ENCODE measurements at places on chromosomes 4 and X.

DNA sequence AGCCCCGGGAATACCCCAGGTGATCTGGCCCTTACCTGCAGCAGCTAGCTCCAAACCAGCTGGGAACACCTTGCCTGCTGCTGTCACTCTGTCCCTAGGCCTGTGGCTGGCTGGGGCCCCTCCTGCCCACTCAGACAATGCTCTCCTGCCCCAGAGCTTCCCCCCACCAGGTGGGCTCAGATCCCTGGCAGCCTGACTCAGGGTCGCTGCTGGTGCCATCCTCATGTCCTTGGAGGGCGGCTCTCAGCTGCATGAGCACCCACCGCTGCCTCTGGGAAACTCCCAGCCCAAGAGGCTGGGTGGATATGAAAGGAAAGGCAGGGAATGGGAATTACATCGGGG is 15.8 kb downstream of the C4orf50 start:
- peak; percentile 25 for DNase-seq

DNA sequence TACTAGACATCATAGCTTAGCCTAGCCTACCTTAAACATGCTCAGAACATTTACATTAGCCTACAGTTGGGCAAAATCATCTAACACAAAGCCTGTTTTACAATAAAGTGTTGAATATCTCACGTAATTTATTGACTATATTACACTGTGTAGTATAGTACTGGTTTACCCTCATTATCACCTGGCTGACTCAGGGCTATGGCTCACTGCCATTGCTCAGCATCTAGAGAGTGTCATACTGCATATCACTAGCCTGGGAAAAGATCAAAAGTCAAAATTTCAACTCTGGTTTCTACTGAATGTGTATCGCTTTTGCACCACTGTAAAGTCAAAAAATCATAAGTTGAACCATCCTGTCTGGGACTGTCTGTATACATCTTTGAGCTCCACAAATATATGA is 78.6 kb downstream of the CEP44 start:
- no peak for DNase-seq

DNA sequence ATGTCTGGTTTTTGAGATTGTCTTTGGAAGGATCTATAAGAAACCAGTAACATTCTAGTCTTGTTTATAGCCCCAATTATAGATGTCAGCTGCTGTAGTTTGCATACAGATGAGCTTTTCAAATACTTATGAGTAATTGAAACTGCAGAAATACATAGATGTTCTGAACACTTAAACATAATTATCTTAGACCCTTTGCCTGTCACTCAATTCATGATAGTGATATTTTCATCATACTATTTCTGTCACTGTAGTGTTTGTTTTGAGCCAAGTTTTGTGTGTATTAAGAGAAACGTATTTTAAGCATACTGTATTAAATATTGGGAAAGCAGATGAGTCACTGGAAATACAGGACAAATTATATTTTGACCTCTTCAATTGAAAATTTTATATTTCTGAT is 69.8 kb upstream of the SMARCA5 start:
- DNase-seq, result no peak

- DNase-seq, result no peak
Measured at GRCh38 chr4:54169176-54169575, 59.9 kb upstream of the PDGFRA start.

GRCh38 chrX:323721-324628 is 5.4 kb upstream of the GTPBP6 start:
- peak; percentile 76 for DNase-seq

All from ecto neural progenitor cell (in vitro differentiated cells).